ENCODE measurements at places on chromosomes 6 and 20.

- DNase-seq, result no peak
Observed at GRCh38 chr6:104537180-104537579, 322.5 kb downstream of the HACE1 start.

DNA sequence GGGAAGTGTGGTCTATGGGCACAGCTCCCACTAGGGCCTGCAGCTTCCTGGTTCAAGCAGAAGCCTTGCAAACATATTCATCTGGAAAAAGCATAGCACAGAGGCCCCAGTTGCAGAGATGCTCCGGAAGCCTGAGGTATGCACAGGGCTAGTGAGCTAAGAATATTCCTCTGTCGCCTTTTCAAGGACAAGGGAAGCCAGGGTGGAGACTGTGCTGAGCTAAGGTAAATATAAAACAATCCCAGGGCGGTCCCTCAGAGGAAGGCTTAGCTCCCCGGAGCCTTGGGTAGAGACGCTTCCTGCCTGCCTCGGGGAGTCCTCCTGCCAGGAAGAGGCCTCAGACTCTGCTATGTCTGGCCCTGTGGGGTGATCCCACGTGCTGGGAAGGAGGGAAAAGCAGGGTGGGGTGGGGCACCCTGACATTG, 134.8 kb upstream of the FOXA2 start:
- DNase-seq, result no peak

DNA sequence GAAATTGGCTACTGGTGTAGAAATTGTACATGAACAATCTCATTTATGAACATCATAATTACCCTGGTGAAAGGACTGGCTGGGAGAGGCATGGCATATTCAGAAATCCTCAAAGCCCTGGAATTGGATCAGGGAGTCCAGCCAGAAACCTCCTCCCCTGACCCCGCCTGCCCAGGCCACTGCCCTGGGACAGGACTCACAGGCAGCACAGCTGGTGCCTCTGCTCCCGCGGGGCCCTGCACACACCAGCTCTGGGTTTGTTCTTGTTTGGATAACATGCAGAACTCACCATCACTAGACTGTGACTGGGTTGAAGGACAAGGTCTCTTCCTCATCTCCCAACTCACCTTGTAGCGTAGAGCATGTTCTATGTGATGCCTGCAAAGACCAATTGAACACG, 56.2 kb downstream of the AGPAT4 start:
- DNase-seq, result no peak

GRCh38 chr6:70847106-70848084, 109.5 kb downstream of the B3GAT2 start:
- DNase-seq, result no peak

GRCh38 chr6:135126729-135127128, 54.4 kb upstream of the MYB start:
- no peak for DNase-seq

DNA sequence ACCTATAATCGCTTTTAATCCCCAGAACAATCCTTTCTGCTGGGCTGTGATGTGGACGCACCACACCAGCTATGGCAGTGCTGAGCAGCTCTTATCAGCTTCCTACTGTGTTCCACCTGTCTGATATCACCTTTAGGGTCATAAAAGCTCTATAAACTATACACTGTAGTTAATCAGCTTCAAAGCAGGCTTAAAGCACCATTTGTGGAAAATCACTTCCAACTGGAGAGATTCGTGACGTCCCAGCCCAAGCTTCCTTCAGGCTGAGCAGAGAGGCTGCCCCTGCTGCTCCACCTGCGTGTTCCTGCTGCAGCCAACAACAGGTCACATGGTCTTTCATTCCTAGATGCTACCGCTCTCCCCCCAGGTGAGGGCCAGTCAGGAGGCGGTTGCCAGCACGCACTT, 156.5 kb downstream of the SMOC2 start:
- no peak for DNase-seq

GRCh38 chr20:63360850-63361518, at the start of gene CHRNA4:
TSS of gene CHRNA4 (minus strand) at chr20:63361349. CDS start at chr20:63361165, 184 bp downstream.
- DNase-seq, result no peak

GRCh38 chr6:126175251-126175650, 164.7 kb upstream of the CENPW start:
- no peak for DNase-seq

DNA sequence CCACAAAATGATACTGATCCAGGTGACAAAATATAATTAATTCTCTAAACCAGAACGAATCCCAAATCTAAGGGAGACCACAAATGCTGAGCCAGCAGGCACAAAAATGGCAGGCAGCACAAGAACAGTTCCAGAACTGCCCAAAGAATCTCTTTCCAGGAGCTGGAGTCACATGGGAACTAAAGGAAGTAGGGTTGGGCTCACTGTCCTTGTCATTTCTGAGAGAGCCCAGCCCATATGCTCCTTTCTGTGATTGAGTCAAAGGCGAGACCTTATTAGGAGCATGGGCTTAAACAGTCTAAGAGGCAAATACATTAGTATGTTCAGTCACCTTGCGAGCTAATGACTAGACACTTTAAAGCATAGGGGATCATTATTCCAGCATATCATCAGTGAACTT, 327.6 kb upstream of the ARID1B start:
- no peak for DNase-seq

DNA sequence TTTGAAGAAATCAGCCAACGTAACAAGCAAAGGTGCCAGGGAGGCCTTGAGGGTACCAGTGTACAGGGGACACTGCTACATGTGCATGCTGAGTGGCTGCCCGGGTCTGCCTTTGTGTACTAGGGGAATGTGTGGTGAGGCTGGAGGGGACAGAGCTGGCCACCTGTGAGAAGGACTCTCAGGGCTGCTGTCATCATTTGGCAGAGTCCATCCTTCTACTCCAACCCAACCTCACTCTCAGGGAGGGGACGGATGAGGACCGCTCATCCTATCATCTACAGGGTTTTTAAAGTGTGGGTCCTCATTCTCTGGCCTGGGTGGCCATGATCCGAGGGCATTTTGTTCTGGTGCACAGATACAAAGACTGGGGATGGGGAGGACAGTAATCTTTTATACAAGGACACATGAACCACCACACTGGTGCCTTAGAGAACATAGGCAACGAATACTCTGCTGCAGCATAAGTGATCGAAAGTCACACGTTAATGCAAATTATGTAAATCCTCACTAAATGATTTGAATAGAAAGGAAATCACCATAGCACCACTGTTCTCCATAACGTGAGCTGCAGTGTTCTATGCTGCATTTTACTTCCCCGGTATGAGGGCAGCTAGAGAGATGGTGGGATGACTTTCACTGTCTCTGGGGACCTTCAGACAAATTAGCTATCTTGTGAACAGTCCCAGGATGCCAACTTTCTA, 181.4 kb downstream of the GMPR start:
- DNase-seq, result no peak

- DNase-seq, result no peak
Observed at GRCh38 chr6:4314201-4314707, 178.9 kb upstream of the ECI2 start.

Data from neuronal stem cell (in vitro differentiated cells).